ENCODE measurements at places on chromosomes 5 and 9.

GRCh38 chr5:85605381-85605780 lies 1012.4 kb upstream of the COX7C start:
- no peak for DNase-seq

- DNase-seq: no peak
Measured at GRCh38 chr5:178322736-178323540, 90.3 kb upstream of the PHYKPL start.

DNA sequence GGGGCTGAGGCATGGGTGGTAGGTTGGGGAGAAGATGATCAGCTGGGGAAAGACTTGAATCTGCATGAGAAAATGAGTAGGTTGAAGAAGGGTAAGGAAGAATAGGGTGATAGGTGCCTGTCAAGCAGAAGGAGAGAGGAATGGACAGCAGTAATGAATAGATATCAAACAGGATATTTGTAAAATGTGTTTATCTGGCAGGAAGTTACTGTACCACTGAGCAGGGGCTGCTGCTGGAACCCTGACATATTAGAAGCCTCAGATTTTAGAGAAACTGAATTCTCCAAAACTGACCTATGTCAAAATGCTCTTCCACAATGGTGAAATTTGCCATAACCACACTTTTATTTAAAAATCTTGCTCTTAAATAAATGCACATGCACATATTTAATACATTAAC lies 41.0 kb downstream of the CCDC192 start:
- no peak for DNase-seq

DNA sequence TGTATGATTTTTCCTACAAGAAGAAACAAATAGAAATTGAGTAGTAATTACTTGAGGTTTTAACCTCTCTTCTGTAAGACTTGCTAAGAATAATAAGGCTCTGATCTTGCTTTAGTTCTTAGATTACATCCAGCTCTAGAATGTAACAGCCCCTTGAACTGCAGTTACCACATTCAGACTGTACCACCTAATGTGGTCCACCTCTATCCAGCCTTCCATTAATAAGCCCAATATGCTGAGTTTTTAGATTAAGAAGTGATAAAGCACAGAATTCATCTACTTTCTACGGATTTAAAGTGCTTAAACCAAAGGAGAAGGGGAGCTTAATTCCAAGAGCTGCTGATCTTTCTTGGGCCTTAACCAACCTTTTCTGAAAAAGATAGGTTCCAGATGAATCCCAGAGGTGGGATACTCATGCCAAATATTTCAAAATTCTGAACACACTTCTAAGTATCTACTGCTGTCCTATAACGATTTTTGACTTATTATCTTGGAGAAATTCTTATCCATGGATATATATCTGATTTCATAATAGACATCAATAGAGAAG lies 131.5 kb downstream of the ZNF608 start:
- no peak for DNase-seq

DNA sequence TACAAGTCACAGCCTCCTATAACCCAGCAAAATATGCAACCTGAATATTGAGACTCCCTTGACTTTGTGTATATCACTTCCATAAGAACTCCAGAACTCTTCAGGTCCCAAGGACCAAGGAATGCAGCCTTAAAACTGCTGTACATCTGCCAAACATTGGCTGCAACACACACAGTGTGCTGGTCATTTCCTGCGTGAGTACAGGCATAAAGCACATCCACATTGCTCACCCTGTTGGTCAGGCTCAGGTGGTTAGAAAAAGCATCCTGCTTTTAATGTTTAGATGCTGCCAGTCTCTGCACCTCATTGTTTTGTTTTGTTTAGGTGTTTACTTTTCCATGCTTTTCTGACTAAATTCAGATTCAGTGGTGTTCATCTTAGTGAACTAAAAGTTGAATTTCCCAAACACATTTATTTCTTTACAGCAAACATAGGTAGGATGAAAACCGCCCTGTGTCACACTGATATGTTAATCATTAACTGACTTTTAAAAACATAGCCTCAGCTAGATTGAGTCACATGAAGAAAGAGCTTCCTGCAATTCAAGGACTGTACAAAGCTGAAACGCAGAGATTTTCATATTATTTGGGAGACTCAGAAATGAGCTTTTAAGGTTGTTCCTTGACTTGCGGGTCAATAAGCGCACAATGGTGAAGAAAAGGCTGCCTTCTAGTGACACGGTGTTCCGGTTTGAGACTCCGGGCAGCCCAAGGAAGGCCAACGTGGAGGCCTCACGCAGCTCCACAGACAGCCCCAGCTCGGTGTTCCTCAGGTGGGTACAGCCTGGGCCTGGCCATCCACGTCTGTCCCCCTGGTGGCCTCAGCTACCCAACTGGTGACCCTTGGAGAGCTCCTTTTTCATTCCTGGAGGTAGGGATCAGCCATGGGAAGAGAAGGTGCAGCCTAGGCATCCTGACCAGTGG lies 52.2 kb upstream of the GRAMD2B start:
- DNase-seq: no peak

DNA sequence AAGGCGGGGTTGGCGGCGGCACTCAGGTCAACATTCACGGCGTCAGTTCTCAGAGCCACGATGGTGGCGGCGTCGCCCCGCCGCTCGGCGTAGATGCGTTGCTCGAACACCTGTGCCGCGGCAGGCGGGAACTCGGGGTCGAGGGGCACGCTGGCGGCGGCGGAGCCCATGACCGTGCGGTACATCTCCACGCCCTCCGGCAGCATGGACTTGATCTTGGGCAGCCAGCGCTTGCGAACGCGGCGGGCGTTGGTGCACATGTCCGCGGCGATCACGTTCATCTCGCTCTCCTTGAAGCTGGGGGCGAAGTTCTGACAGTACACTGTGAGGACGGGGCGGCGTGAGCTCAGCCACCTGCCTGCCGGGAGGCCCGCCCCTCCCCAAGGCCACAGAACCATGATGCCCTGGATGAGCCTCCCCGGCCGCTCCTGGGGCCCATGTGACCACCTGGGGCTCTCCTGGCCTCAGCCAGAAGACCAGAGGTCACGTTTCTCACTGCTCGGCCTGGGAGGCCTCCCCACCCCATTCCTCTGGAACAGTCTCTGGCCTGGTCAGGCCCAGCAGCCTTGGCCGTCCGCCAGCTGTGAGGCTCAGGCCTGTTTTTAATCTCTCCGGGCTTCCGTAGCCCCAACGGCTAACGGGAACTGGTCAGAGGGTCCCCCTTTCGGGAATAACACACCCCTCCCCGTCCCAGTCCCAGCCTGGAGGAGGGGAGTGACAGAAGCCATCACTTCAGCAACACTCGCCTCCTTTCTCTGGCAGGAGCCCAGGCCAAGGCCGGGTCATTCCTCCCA lies 50.7 kb upstream of the UBAC1 start:
- DNase-seq: no peak

DNA sequence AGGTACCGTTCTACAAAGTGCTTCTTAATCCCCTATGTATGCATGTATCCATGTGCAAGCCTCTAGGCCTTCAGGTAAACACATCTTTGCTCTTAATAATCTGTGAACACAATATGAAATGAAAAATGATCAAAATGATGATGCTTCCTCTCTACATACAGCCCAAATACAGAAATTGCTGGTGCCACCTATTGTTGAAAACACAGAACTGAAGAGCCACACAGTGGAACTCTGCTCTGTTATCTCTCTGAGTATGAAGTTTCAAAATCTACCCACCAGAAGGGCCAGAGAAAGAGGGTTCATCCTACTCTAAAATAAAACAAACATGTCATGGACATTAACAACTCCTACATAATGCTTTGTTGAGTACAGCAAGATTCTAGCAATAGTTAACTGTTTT lies 71.3 kb downstream of the GLIS3 start:
- no peak for DNase-seq

GRCh38 chr5:28945859-28946258 lies 1907.5 kb upstream of the CDH9 start:
- no peak for DNase-seq

GRCh38 chr9:87497604-87498045 lies at the start of gene DAPK1:
Gene DAPK1, plus strand, starts transcription at chr9:87497867. Its CDS starts 1,211 bp downstream, at chr9:87499078.
- peak; percentile 22 for DNase-seq

All from activated T-cell treated with anti-CD3 and anti-CD28 coated beads for 48 hours (primary cell).